ENCODE measurements at places on chromosomes 11 and 22. TPM values are rescaled to one million over a fixed set of nuclear protein-coding genes. Genes with fewer than 3 reads are reported as not detected.

GNAZ gene
- 2.4 TPM for total RNA-seq

GRCh38 chr11:84780689-84781293 is 846.4 kb downstream of the DLG2 start:
- H3K4me3 ChIP-seq: no peak overlapping the region
- H3K27ac ChIP-seq: no peak overlapping the region
- no peak for DNase-seq
- H3K36me3 ChIP-seq: no peaks in the 10 kb centered on the region
- no peaks in the 10 kb centered on the region for H3K27me3 ChIP-seq

BLID gene
- 0.62 TPM for total RNA-seq

- no peaks in the 10 kb centered on the region for H3K4me1 ChIP-seq
- H3K27me3 ChIP-seq: peaks cover 40% of the 10 kb centered on the region
- H3K27ac ChIP-seq: no peak overlapping the region
- no peaks in the 10 kb centered on the region for H3K36me3 ChIP-seq
- DNase-seq: no peak
Measured at GRCh38 chr11:131693756-131694155, 323.3 kb downstream of the NTM start.

GRCh38 chr11:74672956-74673692 is 58.1 kb downstream of the CHRDL2 start:
- H3K36me3 ChIP-seq: no peaks in the 10 kb centered on the region
- H3K4me3 ChIP-seq: no peak overlapping the region
- no peaks in the 10 kb centered on the region for H3K4me1 ChIP-seq

GRCh38 chr11:494761-495536 is 12.1 kb downstream of the RNH1 start:
- H3K4me1 ChIP-seq: no peaks in the 10 kb centered on the region
- no peak for DNase-seq
- peaks cover 91% of the 10 kb centered on the region for H3K36me3 ChIP-seq

GRCh38 chr11:2807801-2808241 is 77.8 kb downstream of the CDKN1C start:
- H3K4me1 ChIP-seq: peaks cover 40% of the 10 kb centered on the region
- H3K4me3 ChIP-seq: no peak overlapping the region
- DNase-seq: peak; percentile 41
- H3K36me3 ChIP-seq: no peaks in the 10 kb centered on the region
- no peaks in the 10 kb centered on the region for H3K27me3 ChIP-seq

EFCAB6 gene
- total RNA-seq: 5.8 TPM

P4HA3 gene
- total RNA-seq: 0.56 TPM

GRCh38 chr11:35796562-35796961 is 134.0 kb downstream of the TRIM44 start:
- H3K4me3 ChIP-seq: no peak overlapping the region
- H3K4me1 ChIP-seq: peaks cover 10% of the 10 kb centered on the region
- H3K27ac ChIP-seq: no peak overlapping the region
- H3K36me3 ChIP-seq: no peaks in the 10 kb centered on the region
- H3K27me3 ChIP-seq: no peaks in the 10 kb centered on the region

C11orf52 gene
- total RNA-seq: 14.6 TPM

GRCh38 chr22:35868938-35869337 is 151.3 kb downstream of the APOL5 start:
- no peak overlapping the region for H3K4me3 ChIP-seq
- no peaks in the 10 kb centered on the region for H3K4me1 ChIP-seq
- no peaks in the 10 kb centered on the region for H3K36me3 ChIP-seq
- no peaks in the 10 kb centered on the region for H3K27me3 ChIP-seq
- no peak for DNase-seq
- no peak overlapping the region for H3K27ac ChIP-seq

Data from lower lobe of right lung (tissue), 2 donors.